Fibroblast of skin of right biceps (primary cell): ENCODE measurements at places on chromosomes 5 and 9.

DNA sequence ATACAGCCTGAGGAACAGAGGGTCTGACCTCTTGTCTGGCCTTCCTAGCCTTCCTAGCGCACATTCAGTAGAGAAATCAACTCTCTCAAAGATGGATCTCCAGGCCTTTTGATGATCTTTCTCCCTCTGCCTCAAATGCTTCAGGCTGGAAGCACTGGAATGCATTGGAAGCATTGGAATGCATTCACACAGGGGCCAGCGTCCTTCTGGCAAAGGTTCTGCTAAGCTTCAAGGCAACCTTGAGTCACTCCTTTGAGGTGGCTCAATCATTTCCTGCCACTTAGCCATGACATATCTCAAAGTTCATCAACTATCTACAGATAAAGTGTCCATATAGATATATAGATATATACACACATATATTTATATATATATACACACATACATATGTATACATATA, 42.9 kb downstream of the OR2K2 start:
- peak; percentile 94 for DNase-seq

- DNase-seq, result peak; percentile 77
These were observed 250.8 kb downstream of the SLIT3 start for GRCh38 chr5:169050146-169050571.

GRCh38 chr5:16057277-16057676, 122.3 kb downstream of the MARCHF11 start:
- peak; percentile 63 for DNase-seq

DNA sequence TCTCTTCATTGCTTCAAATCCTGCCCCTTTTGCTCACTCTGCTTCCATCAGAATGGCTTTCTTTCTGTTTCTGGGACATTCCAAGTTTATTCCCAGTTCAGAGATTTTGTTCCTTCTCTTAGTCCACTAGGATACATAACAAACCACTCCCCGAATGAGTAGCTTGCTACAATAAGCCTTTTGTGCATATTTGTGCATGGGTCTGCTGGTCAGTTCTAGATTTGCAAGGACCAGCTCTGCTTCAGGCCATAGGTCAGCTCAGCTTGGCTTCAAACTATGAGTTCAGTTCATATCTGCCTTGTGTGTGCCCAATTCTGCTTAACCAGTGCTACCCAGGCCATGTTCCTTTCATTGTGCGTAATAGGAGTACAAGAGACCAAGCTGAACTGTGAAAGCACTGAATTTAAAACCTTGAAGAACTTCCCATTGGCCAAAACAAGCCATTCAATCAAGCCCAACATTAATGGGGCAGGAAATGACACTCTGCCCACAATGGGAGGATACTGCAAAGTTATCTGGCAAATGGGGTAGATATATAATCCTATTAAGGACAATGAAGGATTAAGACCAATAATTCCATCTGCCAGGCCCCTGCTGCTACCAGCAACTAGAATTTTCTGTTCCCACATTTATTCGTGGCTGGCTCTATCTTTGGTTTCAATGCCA, 328.8 kb downstream of the PRELID2 start:
- no peak for DNase-seq

- no peak for DNase-seq
These were observed 68.9 kb downstream of the UBE2QL1 start for GRCh38 chr5:6517510-6517909.

DNA sequence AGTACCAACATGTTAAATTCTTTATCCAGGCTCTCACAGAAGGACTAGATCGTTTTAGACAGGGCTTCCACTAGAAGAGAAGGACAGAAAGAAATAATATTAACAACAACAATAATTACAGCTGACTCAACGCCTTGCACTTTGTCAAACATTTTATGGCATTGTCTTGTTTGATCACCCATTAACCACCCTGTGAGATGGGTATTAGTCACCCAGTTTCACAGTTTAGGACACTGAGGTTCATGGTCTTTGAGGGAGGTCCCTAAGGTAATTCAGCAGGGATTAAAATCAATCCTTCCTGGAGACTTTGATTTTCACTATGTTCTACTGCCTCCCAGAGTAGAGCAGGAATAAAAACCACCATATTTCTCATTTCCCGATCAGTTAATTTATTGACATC, 51.4 kb upstream of the BNC2 start:
- DNase-seq, result peak; percentile 59

DNA sequence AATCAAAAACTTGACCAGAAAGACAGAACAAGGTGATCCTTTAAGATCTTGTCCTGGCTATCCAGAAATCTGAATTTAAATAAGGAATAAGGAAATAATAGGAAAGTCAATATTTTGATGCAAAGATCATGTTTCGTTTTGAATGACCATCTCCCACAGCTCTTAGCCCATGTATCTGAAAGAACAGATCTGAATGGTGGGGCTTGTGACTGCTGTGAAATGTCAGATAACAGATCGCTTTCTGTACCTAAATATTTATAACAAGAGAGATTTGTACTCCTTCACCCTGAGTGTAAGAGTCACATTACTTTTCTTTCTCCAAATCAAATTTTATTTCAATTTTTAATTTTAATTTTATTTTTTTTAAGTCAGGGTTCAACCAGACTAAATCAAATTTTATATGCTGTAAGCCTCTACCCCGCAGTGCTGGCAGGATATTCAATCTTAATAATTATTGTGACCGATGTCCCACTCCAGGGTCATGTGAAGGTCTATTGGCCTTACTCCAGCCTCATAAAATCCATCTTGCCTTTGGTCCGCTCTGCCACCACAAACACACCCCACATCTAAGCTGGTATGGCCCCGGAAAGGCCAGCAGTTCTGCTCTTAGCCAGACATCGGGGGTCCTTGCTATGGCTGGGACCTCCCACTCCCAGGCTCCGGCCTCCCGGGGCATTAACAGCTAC, 7.0 kb upstream of the SLC26A2 start:
- no peak for DNase-seq

DNA sequence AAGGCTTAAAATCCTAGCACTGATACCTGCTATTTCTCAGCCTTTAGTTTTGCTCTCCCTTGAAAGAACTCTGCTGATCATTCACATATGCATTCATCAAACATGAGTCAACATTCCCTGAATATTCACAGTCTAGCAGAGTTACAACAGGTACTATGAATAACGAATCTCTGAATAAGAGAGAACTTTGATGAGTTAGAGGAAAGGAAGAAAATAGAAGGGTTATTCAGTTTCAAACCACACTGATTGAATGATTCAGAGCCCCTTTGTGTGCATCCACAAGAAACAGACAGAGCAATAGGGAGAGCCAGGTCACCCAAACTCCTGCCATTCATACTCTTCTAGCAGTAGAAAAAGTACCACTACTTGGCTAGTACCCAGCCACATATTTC, 36.0 kb downstream of the FOXD1 start:
- DNase-seq, result peak; percentile 94

DNA sequence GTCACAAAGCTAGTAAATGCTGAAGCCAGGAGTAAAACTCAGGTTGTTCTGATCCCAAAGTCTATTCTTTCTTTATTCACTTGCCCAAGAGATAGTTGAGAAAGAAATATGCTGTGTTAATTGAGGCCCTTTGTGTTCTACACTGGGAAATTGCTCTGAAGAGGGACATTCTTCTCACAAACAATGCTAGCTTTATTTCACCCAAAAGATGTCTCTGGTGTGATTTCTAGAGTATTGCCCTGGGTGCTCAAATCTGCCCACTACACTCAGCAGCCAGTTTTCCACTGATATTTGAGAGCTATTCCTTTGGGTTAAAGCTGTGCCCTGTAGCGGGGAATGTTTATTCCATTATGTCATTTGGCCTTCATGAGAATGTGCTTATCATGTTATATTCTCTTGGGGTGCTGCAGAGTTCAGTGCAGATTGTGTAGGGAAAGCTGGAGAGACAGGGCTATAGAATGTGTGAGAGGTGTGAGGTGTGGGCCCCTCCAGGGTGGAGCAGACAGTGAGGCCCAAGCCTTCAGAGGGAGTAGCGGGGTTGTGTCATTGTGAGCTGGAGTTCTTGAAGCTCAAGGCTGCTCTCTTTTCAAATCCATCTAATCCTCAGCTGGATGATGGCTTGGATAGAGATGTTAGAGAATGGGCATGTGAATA, 21.0 kb upstream of the C5orf63 start:
- no peak for DNase-seq

DNA sequence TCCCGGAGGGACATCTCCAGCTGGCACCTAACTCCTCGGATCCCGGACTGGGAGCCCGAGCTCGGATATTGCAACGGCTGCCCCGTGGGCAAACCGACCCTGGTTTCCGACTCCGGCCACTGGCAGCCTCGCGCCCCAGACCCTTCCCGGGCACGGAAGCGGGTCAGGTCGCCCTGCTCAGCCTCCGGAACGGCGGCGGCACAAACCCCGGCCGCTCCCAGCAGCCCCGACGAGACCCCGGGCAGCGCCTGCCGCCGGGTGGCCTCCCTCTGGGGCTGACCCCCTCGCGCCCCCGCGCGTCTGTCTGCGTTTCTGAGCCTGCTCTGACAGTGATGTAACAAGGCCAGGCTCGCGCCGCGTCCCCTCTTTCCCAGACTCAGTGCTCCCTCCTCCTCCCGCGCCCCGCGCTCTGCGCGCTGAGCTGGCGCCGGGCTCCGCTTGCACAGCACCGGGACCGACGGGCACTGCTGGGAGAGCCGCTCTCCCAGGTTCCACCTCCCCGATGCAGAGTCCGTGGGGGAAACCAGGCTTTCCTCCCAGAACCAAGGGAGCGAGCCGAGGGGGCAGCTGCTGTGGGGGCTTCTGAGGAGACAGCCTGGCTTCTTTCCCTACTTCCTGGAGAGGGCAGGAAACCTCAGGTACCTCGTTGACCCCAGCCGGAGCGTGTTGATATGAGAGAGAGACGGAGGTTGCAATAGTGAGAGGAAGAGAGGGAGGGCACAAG, at the start of gene TMEM215:
Gene TMEM215 (plus strand): TSS at position 373 of the 724 bp plus-strand sequence. CDS start 644 bp downstream, outside the sequence.
- DNase-seq, result peak; percentile 8

DNA sequence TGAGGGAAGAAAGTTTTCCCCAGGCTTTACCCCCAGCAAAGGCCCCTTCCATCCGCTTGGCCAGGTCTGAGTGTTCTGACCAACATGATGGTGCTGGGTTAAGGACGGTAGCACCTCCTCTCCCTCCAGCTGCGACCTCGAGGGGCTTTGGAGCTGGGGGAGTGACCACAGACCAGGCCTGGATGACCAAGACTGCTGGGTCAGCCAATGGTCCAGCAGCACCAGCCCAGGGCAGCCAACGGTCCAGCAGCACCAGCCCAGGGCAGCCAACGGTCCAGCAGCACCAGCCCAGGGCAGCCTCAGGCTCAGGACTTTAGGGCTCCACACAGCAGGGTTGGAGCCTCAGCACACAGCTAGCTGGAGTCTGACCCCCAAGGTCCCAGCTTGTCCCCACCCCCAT, 57.2 kb upstream of the CNOT6 start:
- DNase-seq, result no peak

GRCh38 chr5:11047625-11048024, 286.6 kb upstream of the DAP start:
- no peak for DNase-seq

DNA sequence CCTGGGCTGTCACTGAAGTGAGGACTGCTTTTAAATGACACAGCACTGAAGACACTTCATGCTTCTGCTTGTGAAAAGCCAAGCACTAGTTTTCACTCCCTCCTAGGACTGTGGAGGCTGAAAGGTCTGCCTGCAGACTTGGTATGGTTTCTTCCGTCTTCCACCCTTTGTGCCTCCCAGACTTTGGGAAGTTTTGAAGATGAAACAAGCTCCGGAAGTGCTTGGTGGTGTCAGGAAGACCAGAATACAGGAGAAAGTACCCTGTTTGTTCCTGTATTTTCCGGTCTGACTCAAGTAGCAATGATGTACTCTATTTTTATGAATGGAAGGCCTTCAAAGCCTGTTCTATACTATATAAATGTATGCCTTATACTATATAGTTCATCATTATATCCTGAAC, 222.7 kb downstream of the PDZD2 start:
- no peak for DNase-seq

GRCh38 chr9:127233989-127234388, 30.6 kb upstream of the GARNL3 start:
- DNase-seq, result no peak

GRCh38 chr9:135229701-135230385, 142.4 kb downstream of the OLFM1 start:
- no peak for DNase-seq

GRCh38 chr9:78786794-78787193, 489.9 kb downstream of the PSAT1 start:
- peak; percentile 66 for DNase-seq

DNA sequence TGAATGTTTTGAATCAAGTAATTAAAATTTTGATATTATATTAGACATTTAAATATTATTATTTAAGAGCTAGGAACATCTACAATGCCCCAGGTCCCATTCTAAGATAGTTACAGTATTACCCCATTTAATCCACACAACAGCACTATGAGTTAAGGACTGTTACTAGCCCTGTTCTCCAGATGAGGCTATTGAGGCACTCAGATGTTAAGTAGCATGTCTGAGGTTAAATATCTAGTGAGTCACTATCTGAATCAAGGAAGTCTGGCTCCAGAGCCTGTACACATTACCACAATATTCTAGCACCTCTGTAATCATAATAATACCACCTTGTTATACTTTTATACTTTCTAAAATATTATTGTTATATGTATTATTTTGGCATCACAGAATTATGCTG, 304.6 kb downstream of the PDE4D start:
- DNase-seq, result peak; percentile 65

DNA sequence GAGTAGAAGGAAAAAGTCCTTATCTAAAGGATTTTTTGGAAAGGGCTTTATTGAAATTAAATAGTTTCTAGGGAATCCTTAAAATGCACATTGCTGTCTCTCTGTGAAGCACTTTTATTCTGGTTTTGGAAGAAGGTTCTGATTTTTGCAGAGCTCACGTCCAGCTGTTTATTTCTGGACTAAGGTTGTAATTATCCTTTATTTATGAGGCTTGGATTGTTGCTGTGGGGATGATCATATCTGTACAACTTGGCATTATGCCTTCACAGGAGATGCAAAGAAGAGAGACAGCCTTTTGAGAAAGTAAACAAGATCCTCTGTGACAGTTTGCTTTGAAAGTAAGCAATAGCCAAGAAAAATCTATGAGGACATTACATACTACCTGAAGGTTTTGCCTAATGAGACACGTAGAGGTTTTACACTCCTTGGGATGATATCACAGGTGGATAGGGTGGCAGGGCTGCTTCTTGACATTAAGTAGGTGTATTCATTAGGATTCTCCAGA, 14.6 kb downstream of the SMARCA2 start:
- DNase-seq, result no peak

DNA sequence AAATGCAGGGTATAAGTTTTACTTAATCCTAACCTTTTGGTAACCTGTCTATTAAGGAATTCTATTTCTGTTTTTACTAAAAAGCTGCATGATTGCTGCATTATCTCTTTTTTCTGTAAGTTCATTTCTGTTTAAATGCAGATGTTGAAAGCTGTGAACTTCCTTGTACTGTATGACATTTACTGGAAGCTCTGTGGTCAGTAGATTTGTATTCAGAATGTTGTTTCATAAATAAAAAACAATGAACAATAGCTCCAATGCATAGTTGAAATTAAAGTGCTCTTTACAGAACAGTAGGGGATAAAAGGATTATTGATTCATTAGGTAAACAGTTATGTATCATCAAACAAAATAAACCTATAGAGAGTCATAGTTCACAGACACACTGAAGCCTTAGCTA, 46.5 kb upstream of the FKTN start:
- no peak for DNase-seq

GRCh38 chr5:145589063-145589462, 246.1 kb downstream of the PRELID2 start:
- no peak for DNase-seq
